H9 (cell line): ENCODE measurements at places on chromosomes 3 and 15.
A peak's percentile ranks its signal among the peaks of the same experiment; 100 is the strongest.

DNA sequence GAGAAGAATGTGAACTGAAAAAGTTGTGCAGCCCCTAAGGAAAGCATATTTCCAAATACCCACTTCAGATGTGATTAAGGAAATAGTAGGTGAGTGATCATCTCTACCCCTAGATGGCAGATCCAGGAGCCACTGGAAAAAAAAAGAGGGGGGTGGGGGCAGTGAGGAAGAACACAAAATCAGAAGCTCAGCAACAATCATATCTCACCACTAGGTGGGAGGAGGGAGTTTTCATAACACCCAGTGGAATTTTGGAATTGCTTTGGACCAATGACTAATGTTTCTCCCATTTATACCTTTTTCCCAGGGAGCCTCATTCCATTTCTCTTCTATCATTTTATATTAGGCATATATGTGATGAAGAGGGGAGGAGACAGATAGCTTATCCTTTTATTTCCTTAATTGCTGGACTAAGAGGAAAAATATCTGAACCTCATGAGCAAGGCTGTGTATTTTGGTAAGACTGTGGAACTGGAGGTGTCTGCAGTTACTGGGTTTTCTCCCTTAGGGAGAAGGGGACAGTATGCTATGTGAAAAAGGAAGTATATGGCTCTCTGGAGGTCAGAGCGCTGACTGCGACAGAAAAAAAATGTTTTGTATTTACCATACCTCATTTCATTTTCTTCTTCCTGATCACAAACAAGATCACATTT lies 363.4 kb downstream of the GAP43 start:
- peak; percentile 58 for DNase-seq

GRCh38 chr3:55779543-55779942 lies 292.4 kb upstream of the WNT5A start:
- no peak for DNase-seq

GRCh38 chr3:88058306-88058580 lies 562 bp downstream of the CGGBP1 start:
- no peak for DNase-seq

DNA sequence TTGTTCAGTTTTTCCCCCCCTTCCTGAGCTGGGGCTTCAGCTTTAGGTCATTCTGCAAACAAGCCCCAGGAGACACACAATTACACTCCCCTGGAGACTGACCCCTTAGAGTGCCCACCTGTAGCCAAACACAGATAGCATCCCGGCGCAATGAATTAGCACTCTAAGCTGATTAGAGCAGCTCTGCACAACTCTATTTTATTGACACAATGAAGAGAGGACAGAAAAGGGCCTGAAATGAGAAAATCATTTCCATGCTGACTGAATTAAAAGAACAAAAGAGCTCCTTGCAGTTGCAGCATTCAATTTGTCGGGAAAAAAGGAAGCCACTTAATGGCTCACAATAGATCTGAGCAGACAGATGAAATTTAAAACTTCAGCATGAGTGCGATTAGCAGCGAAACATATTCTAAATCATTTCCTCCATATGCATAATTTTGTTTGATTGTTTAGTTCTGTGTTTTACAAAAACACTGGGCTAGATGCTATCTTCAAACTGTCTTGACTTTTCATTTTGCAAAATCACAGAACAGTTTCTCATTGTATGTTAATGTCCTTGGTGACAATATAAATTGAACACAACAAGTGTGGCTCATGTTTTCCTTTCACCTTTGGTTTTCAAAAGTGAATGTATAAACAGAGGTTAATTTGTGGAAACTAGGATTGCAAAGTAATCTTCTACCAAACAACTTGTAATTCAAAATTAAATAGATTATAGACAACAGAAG lies 308.6 kb downstream of the MECOM start:
- DNase-seq: no peak

DNA sequence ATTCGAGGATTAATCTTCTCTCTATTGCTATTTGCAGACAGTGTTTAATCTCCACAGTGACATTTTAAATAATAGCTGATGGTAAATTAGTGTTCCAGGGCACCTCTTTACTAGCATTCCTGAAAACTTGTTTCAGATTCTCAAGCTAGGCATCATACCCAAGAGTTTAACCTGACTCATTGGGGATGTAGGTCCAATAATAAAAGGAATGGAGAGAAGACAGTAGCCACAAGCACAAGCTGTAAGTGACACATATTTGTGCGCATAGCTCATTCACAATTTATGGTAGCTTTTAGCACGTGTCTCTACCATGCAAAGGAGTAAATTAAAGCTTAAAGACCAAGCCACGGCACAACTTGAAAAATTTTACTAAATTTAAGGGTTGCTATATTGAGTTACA lies 171.3 kb upstream of the FAM3D start:
- DNase-seq: no peak

DNA sequence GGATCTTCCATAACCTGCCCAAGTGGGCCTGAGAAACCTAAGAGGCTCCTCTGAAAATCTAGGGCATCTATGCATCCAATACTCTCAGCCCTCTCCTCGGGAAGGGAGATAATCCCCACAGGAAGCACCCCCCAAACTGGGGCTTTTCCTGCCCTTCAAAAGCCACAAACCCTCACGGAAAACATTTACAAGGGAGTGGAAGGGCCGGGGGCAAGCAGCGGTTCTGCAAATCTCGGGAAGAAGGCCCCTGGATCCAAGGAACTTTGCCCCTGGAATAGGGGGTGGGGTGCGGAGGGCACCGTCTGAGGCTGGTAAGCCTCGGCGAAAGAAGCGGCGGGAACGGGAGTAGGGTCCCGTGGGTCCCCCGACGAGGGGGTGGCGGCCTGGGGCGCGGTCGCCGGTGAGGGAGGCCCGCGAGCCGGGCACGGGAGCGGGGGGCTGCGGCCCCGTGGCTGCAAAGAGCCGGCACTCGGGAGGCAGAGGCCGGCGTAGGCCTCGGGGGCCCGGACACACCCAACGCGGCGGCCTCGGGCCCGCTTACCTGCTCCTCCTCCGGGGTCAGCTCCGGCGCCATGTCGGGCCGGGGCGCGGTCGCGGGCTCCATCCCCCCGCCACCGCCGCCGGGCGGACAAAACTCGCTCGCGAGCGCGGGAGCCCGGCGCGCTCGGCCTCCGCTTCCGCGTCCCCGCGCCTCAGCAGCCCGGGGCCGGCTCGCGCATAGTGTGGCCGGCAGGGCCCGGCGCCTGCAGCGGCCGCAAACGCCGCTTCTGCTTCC lies 755 bp downstream of the PTPN9 start:
- peak; percentile 34 for DNase-seq

DNA sequence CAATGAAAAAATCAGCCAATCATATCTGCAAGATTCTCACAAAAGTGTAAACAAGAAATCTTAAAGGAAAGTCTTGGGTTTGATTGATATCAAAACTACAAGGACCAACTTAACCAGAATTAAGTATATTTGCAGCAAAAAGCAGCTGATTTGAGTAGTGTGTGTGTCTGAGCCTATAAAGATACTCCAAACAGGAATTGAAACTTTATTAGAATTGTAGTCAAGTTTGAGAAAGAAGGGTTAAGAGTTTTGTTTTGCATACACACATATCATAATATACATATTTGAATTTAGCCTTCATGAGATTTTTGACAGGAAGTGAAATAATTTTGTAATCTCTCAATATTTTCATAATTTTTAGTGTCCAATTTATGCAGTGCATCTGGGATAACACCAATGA lies 300.1 kb downstream of the NAALADL2 start:
- no peak for DNase-seq

DNA sequence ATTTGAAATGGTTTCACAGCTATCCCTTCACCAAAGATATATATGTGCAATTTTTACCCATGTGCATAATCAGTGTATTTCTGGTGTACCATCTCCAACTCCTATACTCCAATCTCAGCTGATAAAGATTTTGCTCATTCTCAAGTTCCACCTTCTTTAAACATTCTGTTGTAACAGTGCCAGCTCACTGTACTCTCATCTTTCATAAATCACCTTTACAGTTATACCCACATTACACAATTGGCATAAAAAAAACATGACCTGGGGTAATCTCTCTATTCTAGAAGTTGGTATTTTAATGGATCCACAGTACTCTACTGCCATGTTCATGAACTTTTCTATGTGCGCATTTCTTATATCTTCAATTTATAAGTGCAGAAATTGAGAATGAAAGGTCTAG lies 339.9 kb upstream of the DPH6 start:
- no peak for DNase-seq

DNA sequence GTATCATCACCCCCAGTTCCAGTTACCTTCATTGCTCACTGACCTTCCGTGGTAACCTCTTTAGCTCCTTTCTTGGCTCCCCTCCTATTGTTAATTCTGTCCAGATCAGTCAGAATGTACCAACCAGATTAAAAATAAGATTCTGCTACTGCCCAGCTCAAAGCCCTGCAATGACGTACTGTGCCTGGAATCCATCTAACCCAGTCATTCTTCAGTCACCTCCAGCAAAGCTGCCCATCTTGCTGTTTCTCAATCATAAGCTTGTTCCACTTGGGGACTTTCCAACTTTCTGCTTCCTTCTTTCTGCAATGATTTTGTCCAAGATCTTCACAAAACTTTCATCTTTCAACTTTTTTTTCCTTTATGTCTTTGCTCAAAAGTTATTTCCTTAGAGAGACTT lies 512.0 kb upstream of the ZNF385D start:
- no peak for DNase-seq

DNA sequence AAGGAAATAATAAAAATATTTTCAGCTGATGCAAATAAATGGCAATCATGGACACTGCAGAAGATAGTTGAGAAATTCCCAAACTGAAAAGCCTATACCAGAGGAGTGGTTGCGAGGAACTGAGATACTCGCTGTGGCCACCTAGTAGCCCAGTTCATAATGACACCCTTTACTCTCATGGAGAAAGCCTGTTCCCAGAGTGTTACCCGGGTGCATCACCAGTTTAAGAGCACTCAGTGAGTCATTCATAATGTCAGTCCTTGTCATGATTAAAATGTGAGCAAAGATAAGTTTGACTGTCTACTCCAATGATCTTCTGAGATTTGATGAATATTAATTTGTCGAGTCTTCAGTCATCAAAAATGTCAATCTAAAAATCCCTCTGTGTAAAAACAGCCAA lies 138.4 kb upstream of the LRRC3B start:
- peak; percentile 46 for DNase-seq

DNA sequence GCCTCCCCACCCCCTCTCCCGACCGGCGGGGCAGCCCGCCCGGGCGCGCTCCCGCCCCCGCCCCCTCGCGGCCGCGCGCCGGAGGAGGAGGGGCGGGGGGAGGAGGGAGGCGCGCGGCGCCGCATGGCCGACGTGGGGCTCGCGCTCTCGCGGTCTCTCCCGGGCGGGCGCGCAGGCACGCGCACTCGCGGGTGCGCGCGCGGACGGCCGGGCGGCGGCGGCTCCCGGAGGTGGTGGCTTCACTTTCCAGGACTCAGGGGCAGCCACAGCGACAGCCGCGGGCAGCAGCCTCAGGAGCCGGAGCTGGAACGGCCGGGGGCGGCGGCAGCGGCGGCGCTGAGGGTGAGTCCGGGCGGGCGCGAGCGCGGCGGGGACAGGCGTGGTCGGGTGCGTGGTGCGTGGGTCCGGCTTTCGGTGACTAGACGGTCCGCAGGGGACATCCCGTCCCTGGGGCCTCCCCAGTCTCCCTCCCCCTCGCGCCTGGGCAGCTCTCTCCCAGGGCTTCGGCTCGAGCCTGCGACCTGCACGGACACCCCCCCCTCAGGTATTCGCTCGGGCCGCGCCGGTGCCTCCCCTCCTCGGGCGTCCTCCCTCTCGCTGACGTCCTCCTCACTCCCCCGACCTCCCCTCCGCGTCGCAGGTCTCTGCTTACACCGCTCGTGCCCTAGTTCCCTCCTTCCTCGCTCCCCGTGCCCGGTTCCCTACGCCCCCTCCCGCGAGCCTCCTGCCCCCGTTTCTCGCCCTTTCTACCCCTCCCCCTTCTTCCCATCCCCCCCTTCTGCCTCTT lies at the start of gene UBE2E2:
UBE2E2 (plus strand) TSS at position 407 of the 787 bp plus-strand sequence.
- DNase-seq: peak; percentile 78

DNA sequence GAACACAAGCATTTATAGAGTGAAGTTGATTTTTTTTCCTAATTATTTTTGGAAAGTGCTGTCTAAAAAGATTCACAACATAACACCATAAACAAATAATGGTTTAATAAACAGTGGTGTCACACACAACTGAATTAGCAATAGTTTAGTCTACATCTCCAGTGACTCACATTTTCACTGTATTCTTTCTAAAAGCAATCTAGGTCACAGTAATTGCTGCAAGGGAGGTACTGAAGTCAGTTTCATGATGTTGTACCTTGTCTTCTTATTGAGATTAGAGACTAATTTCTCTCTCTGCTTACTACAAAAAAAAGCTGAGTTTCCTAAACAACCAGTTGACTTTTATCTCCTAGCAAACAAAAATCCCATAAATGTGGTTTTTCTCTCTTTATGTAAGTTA lies 29.6 kb downstream of the PLSCR4 start:
- no peak for DNase-seq

- DNase-seq: no peak
Observed at GRCh38 chr15:28914046-28914445, 28.3 kb downstream of the APBA2 start.

GRCh38 chr3:114217266-114217665 lies 20.1 kb downstream of the ZNF80 start:
- DNase-seq: no peak

DNA sequence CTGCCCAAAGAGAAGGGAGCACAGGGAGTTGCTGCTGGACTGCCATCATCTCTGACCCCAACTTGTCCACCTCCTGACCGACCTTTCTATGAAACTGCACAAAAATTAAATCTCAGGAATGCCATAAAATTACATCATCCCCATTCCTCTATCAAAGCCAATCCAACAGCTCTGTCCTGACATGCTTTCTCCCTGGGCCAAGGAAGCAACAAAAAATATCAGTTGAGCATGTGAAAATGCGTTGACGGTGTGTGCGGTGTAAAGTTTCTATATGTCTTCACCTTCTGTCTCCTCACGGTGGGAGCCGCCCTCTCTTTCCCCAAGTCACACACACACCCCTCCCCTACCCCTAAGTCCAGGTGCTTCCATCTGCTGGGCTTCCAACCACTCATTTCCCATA lies 3.6 kb upstream of the ZNF774 start:
- DNase-seq: no peak

GRCh38 chr3:130759692-130760338 lies 13.2 kb upstream of the PIK3R4 start:
- DNase-seq: peak; percentile 39
